Suppressor macrophage (primary cell): ENCODE measurements at places on chromosomes 1 and 21.
A peak's percentile ranks its signal among the peaks of the same experiment; 100 is the strongest.

- DNase-seq, result no peak
Measured at GRCh38 chr1:55720261-55720660, 505.1 kb upstream of the USP24 start.

GRCh38 chr1:25050165-25050564 is 120.1 kb upstream of the RUNX3 start:
- DNase-seq, result no peak

- peak; percentile 24 for DNase-seq
Measured at GRCh38 chr1:24027838-24028468, 47.8 kb upstream of the SRSF10 start.

- DNase-seq, result peak; percentile 86
Measured at GRCh38 chr1:9238550-9238949, 4.0 kb downstream of the H6PD start.

DNA sequence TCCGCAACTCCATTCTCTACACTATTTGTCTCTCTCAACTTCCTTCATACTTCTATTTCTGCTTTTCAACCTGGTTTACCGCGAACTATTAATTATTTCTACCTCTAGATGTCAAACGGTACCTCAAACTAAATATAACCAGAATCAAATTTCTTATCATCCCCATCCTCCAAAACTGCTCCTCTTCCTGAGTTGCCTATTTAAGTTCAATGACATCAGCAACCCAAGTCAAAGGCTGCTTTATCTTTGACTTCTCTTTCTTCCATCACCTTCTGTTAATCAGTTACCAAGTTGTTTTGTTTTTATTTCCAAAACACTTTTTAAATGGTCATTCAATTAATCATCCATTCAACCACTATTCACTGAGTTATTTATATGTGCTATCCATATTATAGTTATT is 171.9 kb downstream of the COL24A1 start:
- DNase-seq, result no peak

- DNase-seq, result no peak
Measured at GRCh38 chr1:177770096-177770495, 199.8 kb downstream of the SEC16B start.

DNA sequence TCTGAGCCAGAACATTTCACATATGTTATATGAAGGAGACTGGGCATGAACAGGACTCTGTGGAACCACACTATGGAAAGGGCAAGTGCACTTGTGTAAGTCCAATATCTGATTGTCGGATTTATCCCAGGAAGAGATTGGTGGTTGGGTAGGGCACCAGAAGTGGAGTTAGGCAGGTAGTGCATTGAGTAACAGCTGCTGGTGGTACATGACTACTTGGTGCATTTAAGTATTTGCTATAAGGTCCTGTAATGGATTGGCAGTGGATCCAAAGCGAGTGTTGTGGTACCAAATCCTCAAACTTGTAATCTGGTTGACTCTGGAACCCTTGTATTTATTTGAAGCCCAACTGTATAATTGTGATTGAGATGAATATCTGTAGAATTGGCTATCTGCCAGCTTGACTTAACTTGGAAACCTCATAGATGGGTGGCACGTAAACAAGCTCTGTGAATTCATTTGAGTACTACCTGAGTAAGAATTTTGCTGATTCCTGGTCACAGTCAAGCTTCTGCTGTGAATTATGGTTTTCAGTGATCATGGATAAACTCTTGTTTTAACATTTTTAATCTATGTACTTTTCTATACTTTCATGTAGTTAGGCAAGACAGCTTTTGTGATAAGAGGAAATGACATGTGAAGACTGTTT is 21.1 kb downstream of the UBAP2L start:
- DNase-seq, result no peak

DNA sequence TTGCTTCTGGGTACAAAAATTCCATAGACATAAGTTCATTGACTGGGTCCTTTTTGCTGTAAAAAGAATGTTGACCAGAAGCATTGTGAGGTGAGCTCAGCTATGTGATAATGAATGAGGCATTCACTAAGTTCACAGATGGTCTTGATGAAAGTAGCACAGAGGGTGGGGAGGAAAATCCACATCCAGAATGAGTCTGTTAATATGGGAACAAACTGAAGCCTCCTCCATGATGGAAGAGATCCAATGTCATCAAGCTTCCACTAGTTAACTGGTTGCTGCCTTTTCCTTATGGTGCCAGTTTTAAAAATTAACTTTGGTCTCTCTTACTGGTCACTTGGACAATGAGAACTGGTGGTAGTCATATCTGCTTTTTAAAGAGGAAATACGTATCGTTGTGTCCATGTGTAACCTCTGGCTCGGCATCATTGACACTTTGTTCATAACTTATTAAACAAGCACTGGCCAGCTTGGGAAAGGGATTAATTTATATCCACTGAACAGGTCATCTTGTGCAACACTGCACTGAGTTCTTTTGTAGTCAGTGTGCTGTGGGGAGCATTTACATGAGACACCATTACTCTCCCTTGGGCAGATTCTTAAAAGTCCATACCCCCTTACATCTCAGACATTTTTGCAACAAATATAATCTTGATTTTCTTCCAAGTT is 88.6 kb downstream of the ADAMTS1 start:
- DNase-seq, result no peak

- peak; percentile 64 for DNase-seq
Measured at GRCh38 chr1:10530281-10530740, 55.6 kb downstream of the PEX14 start.

DNA sequence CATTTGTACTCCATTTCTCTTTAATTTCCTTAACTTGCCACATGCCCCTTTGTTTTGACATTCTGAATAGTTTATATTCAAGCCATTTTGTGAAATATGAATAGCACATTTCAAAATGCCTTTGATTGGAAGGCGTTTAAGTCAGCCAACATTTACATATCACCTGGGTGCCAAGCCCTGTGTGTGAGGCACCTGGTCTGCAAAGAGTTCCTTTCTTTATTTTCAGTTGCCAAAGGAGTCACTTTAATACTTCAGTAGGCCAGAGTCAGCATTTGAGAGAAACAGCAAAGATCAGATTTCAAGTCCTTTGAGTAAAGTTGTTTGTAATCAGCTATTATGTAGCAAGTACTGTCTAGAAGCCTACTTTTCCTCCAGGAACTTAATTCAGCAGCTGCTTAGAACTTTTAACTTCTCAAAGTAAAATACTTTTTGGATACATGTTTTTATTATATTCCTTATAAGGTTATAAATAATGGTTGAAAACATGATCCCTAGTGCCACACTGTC is 70.8 kb downstream of the DTL start:
- DNase-seq, result no peak

DNA sequence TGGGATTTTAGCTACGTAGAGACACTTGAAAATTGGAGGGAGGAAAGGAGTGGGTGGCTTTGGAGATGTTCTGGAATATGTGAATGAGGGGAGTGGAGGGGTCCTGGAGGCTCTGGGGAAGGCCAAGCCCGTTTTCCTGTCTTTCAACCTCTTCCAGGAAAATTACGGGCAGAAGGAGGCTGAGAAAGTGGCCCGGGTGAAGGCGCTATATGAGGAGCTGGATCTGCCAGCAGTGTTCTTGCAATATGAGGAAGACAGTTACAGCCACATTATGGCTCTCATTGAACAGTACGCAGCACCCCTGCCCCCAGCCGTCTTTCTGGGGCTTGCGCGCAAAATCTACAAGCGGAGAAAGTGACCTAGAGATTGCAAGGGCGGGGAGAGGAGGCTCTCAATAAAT is 442 bp upstream of the RUSC1 start:
- peak; percentile 13 for DNase-seq

- no peak for DNase-seq
Measured at GRCh38 chr1:209160230-209160629, 423.3 kb upstream of the CAMK1G start.

GRCh38 chr21:39502631-39503030 is 50.9 kb downstream of the SH3BGR start:
- no peak for DNase-seq

DNA sequence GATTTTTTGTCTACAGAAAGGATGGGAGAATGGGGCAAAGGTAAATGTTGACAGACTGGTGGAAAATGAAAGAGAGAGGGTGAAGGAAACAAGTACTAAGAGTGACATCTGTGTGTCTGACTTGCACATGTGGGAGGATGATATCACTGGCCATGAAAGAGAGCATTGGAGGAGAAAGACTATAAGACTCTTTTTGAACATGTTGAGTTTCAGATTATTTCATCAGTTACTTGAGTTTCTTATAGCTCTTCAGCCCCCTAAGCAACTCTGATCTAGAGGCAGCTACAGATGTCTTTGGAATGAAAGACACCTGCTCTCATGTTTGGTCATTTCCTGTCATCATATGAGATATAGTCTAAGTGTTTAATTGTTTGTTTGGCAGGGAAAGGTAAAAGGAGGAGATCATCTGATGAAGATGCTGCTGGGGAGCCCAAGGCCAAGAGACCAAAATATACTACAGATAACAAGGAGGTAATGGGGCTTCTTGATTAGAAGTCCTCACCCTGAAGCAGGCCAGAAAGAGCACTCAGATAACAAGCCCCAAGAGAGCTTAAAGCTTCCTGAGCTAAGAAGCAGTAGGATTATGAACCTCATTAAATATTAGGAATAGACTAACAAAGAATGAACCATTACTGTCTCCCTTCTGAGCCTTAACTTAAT is 4.5 kb downstream of the POLR3C start:
- no peak for DNase-seq

DNA sequence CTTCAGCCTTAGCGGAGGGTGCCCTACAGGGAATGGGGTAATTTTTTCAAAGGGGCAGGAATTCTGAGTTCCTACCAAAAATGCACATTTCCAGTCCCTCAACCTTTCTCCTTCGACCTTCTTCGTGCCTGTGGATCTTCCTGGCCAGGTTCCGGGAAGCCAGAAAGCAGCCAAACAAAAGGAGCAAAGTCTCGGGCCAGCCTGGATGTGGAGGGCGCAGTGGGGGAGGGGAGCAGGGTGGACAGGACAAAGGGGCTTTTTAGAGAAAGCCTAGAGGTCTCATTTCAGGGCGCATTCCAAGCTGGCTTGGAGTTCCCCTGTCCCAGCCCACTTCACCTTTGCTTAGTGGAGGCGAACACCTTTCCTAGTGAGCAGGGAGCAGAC is 2.9 kb upstream of the INAVA start:
- DNase-seq, result no peak

DNA sequence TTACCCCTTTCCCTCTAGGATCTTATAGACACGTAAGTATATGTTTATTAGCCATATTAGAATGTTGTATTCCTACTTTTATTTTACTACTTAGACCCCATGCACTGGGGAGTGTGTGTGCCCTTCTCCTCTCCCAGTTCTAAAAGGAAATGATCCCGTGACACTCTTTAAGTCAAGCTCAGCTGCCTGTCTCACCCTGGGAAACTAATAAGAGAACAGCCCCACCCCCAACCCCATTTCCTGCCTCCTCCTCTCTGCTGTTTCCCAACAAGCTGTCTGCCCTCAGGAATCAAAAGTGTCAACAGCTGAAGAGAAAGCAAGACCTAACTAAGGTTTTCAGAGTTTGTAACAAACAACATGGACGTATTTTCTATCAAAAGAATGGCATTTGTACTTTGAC is 92.6 kb upstream of the VAV3 start:
- peak; percentile 83 for DNase-seq

- DNase-seq, result peak; percentile 17
Measured at GRCh38 chr1:244077473-244078220, 26.6 kb downstream of the ZBTB18 start.

DNA sequence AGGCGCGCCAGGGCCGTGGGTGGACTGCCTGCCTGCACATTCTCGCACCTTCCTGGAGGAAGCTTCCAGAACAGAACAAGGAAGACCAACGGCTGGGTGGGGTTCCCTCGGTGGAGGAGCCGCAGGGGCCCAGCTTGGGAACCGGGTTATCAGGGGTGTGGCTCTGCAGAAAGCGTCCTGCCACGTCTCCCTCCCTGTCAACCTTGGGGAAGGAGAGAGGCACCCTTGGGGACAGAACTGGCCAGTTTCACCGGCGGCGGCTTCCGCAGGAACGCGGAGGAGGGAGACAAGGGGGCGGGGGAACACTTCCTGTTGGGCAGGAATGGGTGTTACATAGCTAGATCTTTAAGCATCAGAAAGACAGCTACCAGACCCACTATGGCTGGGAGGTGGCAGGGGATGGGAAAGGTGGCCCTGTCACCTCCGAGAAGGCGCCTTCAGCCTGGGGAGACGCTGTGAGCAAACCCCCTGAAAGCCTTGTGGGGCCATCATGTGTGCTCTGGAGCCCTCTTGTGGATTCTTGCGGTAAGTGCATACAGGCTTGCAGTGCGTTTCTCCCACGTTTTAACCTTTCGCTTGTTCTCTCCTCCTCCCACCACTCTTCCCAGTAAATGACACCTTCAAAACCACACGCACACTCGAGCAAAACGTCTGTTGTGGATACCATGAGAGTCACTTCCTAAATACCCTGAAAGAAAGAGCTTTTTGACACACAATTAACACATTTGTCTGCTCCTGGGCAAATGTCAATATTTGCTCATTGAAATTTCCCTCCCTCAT is 3.8 kb upstream of the PLEKHA6 start:
- peak; percentile 86 for DNase-seq

- DNase-seq, result no peak
Measured at GRCh38 chr1:61888808-61889207, 146.5 kb downstream of the PATJ start.

DNA sequence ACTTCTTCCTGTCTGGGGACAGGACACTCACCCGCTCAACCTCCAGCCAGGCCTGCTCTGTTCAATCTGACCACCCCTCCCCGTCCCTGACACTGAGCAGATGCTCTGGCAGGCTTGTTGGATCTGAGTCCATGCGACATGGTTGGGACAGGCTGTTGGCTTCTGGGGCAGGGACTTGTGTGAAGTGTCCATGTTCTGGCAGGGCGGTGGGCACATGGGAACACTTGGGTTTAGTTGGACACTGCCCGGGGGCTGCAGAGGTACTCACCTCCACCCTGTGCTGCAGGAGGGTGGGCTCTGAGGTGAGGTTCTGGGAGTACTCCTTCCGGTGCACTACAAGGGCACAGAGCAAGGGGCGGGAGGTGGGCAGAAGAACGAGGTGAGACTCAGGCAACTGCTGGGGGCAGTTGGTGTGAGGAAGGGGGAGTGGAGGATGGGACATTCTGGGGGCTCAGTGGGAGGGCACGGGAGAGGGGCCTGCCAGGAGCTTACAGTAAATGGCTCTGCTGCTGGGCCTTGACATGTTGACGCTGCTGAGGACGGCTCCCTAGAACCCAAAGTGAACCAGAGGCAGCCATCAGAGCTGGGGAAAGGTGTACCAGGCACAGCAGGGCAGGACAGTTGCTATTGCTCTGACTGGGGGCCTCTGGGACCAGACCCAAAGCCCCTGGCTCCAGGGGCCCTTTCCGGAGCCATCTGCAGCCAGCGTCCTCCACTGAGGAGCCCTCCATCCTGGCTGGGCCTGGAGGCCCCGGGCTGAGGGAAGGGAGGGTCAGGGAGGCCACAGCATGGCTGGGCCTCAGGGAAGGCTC is 2.3 kb downstream of the EPS8L3 start:
- no peak for DNase-seq

DNA sequence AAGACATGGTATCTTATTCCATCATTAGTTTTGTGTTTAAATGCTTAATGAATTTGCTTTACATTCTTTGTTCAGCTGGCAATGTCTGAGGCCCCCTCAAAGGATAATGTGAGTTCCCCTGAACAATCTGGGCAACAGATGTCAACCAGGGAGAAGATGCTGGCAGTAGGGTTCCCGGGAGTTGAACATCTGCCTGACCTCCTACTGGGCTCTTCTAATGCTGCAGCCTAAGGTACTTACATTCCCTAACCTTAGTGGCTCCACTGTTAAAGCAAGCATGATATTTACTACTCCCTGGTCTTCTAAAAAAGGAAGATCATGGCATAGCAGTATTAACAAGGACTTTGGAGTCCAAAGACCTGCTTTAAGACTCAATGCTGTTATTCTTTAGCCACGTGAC is 574.9 kb upstream of the NR5A2 start:
- DNase-seq, result no peak
